T-cell (primary cell): ENCODE measurements at places on chromosomes 4 and X.

DNA sequence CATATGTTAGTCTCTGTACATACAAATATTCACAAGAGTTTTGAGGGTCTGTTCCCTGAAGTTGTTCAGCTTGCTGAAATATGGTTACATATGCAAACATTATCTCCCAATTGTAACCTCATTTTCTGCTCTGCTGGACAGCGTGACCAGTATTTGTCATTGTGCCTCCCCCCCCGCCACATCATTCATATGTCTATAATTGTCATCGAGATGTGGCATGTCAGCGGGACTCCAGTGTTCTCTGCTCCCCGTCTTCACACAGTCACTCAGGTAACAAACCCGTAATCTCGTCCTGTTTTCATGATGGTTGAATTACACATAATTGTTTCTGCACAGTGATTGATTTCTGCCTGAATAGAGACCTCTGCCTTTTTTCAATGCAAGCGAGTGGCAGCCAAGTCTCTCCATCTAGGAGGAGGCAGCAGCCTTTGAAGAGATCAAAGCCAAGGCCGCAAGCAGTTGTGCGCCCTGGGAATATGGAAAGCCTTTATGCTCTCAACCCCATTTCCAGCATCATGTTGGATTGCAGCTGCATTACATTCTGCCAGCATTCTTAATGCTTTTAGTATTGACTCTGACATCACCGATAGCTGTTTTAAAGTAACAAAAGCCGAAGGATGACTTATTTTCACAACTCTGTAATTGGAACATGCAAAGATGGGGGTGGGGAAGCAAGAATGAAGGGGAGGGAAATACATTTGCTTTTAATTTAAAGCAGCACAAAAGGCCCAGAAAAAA lies 27.4 kb downstream of the LEF1 start:
- no peak for DNase-seq
- no peak overlapping the region for H3K4me3 ChIP-seq

DNA sequence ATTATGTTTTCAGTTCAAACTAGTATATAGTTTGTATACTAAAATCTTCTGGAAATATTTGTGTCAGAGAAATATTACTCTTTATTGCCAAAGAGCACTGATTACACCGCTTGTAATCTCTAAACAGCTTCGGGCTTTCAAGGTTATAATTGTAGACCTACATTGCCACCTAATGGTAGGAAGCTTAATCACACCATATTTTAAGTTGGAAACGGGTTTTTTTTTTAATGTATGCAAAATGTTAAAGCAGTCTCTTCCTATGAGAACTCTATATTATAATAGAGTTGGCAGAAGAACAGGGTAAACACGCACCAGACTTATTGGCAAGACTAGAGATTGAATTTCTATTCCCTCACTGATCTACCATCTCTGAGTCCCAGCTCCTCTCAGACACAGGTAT lies 19.5 kb upstream of the NFXL1 start:
- no peaks in the 10 kb centered on the region for H3K36me3 ChIP-seq
- no peak overlapping the region for H3K27ac ChIP-seq
- DNase-seq, result no peak
- no peaks in the 10 kb centered on the region for H3K27me3 ChIP-seq

DNA sequence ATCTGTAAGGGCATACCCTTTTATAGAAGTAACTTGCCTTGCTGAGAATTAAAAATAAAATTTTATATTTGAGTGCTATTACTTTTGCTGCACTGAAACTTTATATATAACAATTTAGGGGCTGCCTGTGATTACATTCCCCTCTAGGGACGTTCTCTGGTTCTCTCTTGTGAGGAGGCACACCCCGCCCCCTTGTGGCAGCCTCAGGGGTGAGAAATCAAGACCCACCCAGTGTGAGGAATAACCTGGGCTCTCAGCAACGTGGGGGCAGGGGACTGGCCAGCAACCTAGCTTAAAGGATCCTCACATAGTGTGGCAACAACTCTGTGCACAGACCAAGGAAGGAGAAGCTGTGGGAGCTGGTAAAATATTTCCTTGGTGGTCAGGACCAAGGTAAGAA lies 43.7 kb downstream of the MAGEA9 start:
- DNase-seq, result no peak
- H3K27me3 ChIP-seq, result no peaks in the 10 kb centered on the region
- H3K27ac ChIP-seq, result no peak overlapping the region
- no peak overlapping the region for H3K4me3 ChIP-seq
- no peaks in the 10 kb centered on the region for H3K36me3 ChIP-seq

DNA sequence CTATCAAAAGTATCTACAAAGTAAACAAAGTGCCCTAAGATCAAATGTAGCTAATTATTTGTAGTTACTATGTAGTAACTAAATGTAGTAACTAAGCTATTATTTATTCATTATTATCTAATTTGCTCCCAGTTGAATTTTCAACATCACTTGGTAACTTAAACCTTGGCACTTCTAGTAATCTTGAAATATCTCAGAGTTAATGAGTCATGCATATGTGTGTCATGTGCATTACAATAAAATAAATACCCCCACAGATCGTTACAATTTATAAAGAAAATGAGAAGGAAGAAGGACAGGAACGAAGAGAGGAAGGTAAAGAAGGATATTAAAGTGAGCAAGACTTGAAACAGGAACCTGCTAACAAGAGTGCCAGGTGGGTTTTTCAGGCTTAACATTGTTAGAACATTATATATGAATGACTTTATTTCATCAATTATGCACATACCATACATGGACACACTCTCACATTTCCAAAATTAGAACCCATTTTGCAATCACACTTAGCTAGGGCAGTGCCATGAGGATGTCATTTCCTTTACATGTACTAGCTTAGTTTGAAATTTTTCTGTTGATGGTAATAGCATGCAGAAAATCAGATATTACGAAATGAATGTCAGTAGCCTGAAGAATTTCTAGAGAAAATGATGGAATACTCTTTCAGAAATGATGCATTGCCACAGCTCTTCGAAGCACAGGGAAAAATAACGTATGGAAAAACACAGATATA lies 1670.4 kb upstream of the AGA start:
- H3K27ac ChIP-seq, result no peak overlapping the region
- H3K4me3 ChIP-seq, result no peak overlapping the region
- H3K4me1 ChIP-seq, result no peaks in the 10 kb centered on the region
- H3K36me3 ChIP-seq, result no peaks in the 10 kb centered on the region

- peak; percentile 93 for DNase-seq
- peaks cover 8% of the 10 kb centered on the region for H3K4me1 ChIP-seq
- no peak within 1 kb of the TSS for H3K27ac ChIP-seq
- H3K36me3 ChIP-seq, result no peaks in the 10 kb centered on the region
- no peaks in the 10 kb centered on the region for H3K27me3 ChIP-seq
- peak within 1 kb of the TSS; percentile 62 for H3K4me3 ChIP-seq
These were observed at the start of gene CLCN5 for GRCh38 chrX:49922291-49923241. CLCN5 (plus strand) TSS chrX:49922596; CDS start chrX:49925299, 2,703 bp downstream.

DNA sequence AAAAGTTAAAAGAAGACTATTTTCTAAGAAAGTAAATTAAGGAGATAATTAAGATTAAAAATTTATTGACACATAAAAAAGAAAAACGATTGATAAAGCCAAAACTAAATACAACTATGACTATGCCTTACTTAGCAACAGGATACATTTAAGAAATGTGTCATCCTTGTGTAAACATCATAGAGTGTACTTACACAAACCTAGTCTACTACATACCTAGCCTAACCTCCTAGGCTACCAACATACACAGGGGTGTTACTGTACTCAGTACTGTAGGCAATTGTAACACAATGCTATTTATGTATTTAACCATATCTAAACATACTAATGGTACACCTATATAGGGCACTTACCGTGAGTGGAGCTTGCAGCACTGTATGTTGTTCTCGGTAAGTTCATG lies 108.3 kb downstream of the ANXA10 start:
- no peak for DNase-seq
- no peaks in the 10 kb centered on the region for H3K27me3 ChIP-seq
- H3K27ac ChIP-seq, result no peak overlapping the region
- H3K4me3 ChIP-seq, result no peak overlapping the region
- H3K36me3 ChIP-seq, result no peaks in the 10 kb centered on the region

DNA sequence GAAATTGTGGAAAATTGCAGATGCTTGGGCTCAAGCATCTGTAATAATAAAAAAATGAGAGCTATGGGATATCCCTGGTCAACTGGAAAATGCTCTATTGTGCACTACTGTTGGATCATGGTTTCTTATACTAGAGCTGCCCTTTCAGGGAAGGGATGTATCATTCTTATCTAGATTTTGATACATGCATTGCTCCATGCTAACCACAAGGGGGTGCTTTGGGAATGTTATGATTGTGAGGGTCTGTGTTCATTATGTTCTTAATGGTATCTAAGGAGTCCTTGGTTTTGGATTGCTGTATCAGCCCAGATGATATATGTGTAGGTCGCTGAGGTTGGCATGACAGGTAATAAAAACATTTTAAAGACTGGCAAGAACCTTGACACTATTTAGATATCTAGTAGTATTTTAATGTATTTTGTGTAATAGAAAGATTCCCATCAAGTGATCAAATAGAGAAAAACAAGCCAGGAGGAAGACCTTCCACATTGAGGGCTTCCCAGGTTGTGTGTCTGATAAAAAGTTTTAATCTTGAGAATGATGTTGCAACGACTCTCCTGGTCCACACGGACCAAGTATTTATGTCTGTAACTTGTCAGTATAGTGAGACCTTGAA lies 49.2 kb upstream of the TLR2 start:
- H3K4me1 ChIP-seq, result no peaks in the 10 kb centered on the region
- H3K36me3 ChIP-seq, result peaks cover 11% of the 10 kb centered on the region
- DNase-seq, result no peak

- H3K36me3 ChIP-seq, result no peaks in the 10 kb centered on the region
- no peak overlapping the region for H3K4me3 ChIP-seq
- DNase-seq, result no peak
- H3K27me3 ChIP-seq, result no peaks in the 10 kb centered on the region
- no peak overlapping the region for H3K27ac ChIP-seq
These were observed 280.1 kb upstream of the ZFP42 start for GRCh38 chr4:187715466-187715865.

- H3K36me3 ChIP-seq, result no peaks in the 10 kb centered on the region
- H3K4me1 ChIP-seq, result no peaks in the 10 kb centered on the region
- H3K4me3 ChIP-seq, result no peak overlapping the region
- H3K27me3 ChIP-seq, result peaks cover 23% of the 10 kb centered on the region
These were observed 72.4 kb downstream of the SORCS2 start for GRCh38 chr4:7264694-7265093.

DNA sequence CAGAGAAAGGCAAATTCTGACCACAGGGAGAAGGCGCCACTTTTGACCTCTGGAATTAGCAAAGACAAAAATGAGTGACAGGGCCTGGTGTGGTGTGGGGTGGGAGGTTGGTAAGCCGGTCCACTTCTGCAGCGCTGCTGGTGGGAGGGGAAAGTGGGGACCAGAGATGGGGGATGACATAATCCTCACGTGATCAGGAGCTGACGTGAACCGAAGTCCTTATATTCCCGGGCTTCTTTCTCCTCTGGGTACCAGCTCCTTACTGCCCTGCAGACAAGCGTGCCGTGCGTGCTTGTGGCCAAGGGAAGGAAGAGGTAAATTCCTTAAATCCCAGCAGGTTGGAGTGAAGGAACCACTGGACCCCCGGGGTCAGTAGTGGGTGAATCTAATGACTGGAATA lies at the start of gene TCEAL7:
Gene TCEAL7, plus strand, starts transcription at position 249 of the 400 bp plus-strand sequence. CDS start 1,165 bp downstream, outside the sequence.
- no peak within 1 kb of the TSS for H3K4me3 ChIP-seq
- no peak within 1 kb of the TSS for H3K27ac ChIP-seq
- no peaks in the 10 kb centered on the region for H3K36me3 ChIP-seq
- peaks cover 2% of the 10 kb centered on the region for H3K27me3 ChIP-seq

GRCh38 chr4:36439556-36439955 lies 158.1 kb downstream of the DTHD1 start:
- no peak overlapping the region for H3K4me3 ChIP-seq
- H3K36me3 ChIP-seq, result no peaks in the 10 kb centered on the region
- peaks cover 5% of the 10 kb centered on the region for H3K27me3 ChIP-seq
- H3K4me1 ChIP-seq, result no peaks in the 10 kb centered on the region
- H3K27ac ChIP-seq, result no peak overlapping the region

GRCh38 chrX:114267142-114267541 lies 316.7 kb upstream of the HTR2C start:
- no peak overlapping the region for H3K4me3 ChIP-seq
- no peaks in the 10 kb centered on the region for H3K36me3 ChIP-seq
- H3K27me3 ChIP-seq, result no peaks in the 10 kb centered on the region
- no peaks in the 10 kb centered on the region for H3K4me1 ChIP-seq
- H3K27ac ChIP-seq, result no peak overlapping the region

DNA sequence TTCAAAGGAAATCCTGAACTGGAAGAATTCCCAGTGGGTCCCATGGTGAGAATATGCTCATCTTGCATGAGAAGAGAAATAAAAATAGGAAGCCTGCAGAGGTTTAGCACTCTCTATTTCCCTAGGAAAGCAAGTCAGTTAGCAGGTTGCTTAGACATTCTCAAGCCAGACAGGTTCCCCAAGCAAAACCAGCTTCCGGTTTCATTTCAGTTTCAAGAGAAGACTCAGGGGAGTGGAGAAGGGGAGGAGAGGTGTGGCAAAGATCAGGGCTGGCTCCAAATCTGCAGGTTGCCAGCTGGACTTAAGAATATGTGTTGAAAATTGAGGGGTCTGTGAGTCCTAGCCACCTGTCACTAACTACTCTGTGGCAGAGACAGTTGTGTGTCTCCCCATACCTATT lies 107.5 kb downstream of the CLNK start:
- H3K4me3 ChIP-seq, result no peak overlapping the region
- no peak overlapping the region for H3K27ac ChIP-seq
- no peaks in the 10 kb centered on the region for H3K4me1 ChIP-seq
- no peaks in the 10 kb centered on the region for H3K27me3 ChIP-seq
- DNase-seq, result no peak

- H3K27me3 ChIP-seq, result no peaks in the 10 kb centered on the region
- peak within 1 kb of the TSS; percentile 82 for H3K4me3 ChIP-seq
- H3K4me1 ChIP-seq, result peaks cover 16% of the 10 kb centered on the region
- peak within 1 kb of the TSS; percentile 97 for H3K27ac ChIP-seq
- DNase-seq, result no peak
These were observed at the start of gene PPP1R3F for GRCh38 chrX:49269767-49270248. PPP1R3F (plus strand) TSS chrX:49269793; CDS start chrX:49269870, 77 bp downstream.

DNA sequence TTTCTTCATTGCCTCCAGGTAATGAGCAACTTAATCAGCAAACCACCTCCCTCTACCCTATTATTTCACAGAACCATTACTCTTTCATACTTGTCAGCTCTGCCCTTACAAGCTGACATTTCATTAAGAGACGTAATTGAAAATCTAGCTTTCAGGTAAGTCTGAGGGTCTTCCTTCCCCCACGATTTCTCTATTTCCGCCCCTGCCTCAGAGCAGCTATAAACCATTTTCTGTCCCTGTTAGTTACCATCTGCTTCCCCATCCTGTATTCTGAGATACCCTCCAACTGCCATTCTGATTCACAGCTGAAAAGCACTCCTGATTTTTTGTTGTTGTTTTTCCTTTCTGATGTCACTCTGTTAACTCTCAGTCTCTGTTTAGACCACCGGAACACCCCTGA lies 37.1 kb downstream of the SH3RF1 start:
- DNase-seq, result no peak
- no peaks in the 10 kb centered on the region for H3K27me3 ChIP-seq
- H3K36me3 ChIP-seq, result no peaks in the 10 kb centered on the region

DNA sequence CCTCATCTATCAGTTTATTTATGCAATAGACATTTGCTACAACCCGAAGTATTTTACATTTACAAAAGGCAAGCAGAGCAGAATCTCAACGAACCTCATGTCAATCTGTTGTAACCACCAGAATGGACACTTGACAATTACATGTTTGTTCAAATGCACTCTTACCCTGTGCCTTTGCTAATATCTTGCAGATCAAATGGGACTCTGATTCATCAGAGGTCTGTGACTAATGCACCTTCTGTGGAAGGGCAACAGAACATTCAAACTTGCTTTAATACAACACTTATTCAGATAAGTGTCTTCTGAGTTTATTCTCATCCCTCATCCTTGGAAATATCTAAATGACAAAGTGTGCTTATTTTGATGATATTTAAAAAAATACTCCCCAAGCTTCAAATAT lies 644.7 kb upstream of the PCDH10 start:
- H3K27me3 ChIP-seq, result no peaks in the 10 kb centered on the region
- no peaks in the 10 kb centered on the region for H3K36me3 ChIP-seq
- no peak overlapping the region for H3K4me3 ChIP-seq
- no peak overlapping the region for H3K27ac ChIP-seq
